ENCODE measurements at places on chromosomes 11 and 22.

DNA sequence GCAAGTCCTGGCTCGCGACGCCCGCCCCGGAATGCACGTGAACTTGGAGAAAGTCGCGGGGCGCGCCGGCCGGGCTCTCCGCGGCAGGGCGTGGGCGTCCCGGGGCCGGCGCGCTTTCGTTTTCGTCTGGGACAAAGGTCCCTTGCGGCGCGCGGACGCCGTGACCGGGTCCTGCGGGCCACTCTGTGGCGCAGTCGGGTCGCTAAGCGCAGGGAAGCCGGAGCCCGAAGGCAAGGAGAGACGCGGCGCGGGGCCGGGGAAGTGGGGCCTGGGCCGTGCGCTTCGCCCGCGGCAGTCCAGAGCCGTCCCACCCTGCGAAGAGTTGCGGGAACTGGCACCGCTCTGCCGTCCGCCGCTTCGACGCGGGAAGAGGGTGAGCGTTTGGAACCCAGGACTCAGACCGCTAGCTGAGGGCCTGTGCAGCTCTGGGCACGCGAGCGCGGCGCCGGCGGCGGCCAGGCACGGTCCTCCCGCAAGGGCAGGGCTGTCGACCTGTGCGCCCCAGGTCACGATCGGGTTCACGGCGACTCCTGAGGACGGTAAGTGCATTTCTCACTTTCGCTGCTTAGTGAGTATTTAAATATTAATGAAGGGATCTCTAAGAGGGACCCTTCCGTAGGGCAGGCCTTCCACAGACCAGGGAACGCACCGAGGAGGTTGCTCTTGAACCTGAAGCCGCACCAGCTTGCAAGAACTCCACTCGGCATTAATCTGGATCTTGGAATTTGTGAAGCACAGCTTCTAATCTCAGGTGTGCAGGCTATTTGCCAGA, 78.0 kb upstream of the PPARA start:
- peak; percentile 81 for DNase-seq

- DNase-seq = no peak
These were observed 16.6 kb downstream of the DERL3 start for GRCh38 chr22:23822101-23822671.

GRCh38 chr11:33214767-33215166, 42.4 kb upstream of the HIPK3 start:
- no peak for DNase-seq

DNA sequence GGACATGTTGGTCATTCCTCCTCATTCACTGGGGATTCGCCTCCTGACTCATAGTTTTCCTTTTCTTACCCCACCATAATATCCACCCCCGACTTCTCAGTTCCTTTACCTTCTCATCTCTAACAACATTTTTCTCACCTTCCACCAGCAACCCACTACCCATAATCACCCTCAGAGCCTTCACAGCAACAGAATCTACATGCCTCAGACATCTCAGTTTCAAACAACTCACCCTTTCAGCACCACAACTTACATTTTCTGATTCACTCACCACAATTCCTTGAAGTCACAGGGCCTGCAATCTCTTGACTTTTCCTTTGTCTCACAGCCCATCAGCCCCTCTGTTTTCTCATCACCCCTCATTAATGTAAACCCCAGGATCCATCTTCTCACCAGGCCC, 2.3 kb upstream of the MTNR1B start:
- no peak for DNase-seq

- no peak for DNase-seq
These were observed 21.2 kb upstream of the NDUFC2 start for GRCh38 chr11:78100676-78101472.

DNA sequence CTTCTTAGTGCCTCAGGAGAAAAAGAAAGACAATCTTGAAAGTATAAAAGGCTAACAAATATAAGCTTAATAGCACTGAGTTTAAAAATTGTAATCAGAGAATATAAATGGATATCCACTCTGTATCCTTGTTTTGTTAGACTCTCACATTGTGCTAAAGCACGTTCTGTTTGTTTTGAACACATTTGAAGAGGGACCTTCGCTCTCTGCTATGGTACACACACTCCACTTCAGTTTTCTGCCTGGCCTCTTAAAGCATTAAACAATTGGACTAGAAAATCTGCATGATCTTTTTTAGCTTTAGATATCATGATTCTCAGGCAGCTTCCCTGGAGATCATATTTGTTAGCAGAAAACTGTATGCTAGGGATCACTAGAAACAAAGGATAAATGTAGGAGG, 40.3 kb upstream of the PGR start:
- no peak for DNase-seq

- no peak for DNase-seq
These were observed 222.6 kb upstream of the CCDC90B start for GRCh38 chr11:83508804-83509203.

- no peak for DNase-seq
These were observed 104.9 kb upstream of the ASPHD2 start for GRCh38 chr22:26324150-26324549.

GRCh38 chr22:36901411-36902142, 11.9 kb upstream of the CSF2RB start:
- no peak for DNase-seq

GRCh38 chr11:521177-521688, 14.1 kb downstream of the HRAS start:
- DNase-seq = no peak

GRCh38 chr22:37472418-37473006, 13.7 kb downstream of the MFNG start:
- DNase-seq = no peak

GRCh38 chr11:96486890-96487611, 97.2 kb downstream of the JRKL start:
- DNase-seq = no peak

GRCh38 chr11:79447038-79447786, 6.4 kb upstream of the TENM4 start:
- DNase-seq = no peak

DNA sequence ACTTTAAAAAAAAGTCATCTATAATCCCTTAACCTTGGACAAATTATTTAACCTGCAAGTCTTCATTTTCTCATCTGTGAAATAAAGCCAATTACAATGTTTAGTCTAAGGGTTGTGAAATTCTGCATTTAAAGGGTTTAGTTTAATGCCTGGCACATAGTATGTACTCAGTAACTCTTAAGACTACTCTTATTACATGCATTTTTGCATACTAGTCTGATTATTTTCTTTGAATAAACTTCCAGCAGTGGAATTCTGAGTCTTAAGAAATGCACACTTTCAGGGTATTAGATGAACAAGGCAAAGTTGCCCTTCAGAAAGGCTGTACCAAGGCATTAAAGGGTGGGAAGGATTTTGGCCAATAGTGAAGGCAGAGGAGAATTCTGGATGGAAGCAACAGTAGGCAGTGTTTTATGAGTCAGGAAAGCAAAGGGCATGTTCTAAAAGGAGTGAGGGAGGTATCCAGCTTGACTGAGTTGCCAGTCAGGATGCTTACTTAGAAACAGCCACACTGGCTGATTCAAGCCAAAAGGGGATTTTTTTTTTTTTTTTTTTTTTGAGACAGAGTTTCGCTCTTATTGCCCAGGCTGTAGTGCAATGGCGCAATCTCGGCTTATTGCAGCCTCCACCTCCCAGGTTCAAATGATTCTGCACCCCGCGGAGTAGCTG, 50.5 kb downstream of the SWAP70 start:
- DNase-seq = no peak

- no peak for DNase-seq
These were observed 77.7 kb upstream of the LRRC55 start for GRCh38 chr11:57103899-57104605.

- peak; percentile 95 for DNase-seq
These were observed 417 bp upstream of the BRSK2 start for GRCh38 chr11:1389103-1389931.

DNA sequence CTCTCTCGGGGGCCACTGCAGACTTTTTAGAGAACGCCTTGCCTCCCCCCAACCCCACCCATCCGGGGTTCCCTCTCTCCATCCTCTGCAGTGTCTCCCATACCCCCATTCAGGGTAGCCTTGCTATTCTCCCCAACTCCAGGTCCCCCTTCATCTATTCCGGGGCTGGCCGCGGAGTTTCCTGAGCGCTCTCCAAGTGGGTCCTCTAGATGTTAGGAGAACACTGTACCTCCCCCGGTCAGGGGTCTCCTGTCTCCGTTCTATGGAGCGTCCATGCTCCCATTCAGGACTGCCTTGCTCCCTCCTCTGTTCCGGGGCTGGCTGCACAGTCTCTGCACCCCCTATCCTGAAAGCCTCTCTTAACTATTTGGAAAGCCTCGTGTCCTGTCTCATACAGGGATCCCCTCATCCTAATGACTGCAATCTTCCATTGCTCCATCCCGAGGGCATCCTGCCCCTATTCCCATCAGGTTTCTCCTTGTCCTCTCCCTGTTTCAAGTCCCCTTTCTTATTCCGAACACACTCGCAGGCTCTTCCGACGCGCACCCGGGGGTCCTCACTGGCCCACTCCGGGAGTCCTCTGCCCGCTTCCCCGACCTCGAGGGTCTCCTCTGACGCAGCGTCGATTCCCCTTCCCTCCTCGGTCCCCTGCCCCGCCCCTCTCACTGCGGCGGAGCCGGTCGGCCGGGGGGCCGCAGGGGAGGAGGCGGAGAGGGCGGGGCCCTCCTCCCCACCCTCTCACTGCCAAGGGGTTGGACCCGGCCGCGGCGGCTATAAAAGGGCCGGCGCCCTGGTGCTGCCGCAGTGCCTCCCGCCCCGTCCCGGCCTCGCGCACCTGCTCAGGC, at the start of gene NEFH:
Gene NEFH, plus strand, starts transcription at position 802 of the 845 bp plus-strand sequence. CDS start 45 bp downstream, outside the sequence.
- DNase-seq = no peak
